ENCODE measurements at places on chromosomes 5 and 9.

DNA sequence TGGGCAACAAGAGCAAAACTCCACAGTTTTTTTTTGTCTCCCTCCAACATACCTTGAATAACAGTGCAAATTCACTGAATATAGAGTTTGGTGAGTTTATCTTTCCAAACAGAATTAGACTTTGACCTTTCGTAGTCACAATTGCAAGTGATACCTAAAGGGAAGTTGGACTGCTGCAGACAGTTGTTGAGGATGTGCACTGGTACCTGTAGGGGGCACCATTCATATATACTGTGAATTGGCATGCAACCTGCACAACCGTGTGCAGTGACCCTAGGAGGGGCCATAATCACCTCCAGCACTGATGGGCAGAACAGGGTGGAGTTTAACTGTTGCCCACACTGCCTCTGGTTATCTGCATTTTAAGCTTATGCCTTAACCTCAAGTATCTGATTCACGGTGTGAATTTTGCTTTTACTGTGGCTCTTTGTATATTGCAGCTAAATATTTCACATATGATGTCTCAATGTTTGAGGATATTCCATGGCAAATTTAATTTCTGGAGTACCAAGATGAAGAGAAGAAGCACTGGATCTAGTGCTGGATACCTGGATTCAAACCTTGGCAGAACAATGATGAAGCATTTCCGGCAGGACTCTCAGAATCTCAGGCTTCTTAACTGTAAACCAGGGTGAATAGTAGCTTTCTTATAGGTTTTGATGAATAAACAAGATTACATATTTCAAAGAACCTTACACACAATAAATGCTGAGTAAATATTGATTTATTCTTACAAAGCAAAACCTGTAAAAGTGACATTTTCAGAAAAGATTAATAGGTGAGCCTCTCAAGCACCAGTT is 144.3 kb downstream of the ACTBL2 start:
- DNase-seq = no peak

- no peak for DNase-seq
Measured at GRCh38 chr5:74669821-74670220, 15.2 kb upstream of the HEXB start.

GRCh38 chr9:108043585-108043984 is 554.0 kb upstream of the KLF4 start:
- no peak for DNase-seq

- no peak for DNase-seq
Measured at GRCh38 chr9:16450578-16450977, 419.9 kb downstream of the BNC2 start.

GRCh38 chr5:123455095-123455494 is 31.9 kb upstream of the CEP120 start:
- DNase-seq = no peak

- DNase-seq = no peak
Measured at GRCh38 chr5:176133289-176133870, 104.8 kb upstream of the SIMC1 start.

GRCh38 chr5:308672-309271 is 12.7 kb upstream of the AHRR start:
- DNase-seq = no peak

DNA sequence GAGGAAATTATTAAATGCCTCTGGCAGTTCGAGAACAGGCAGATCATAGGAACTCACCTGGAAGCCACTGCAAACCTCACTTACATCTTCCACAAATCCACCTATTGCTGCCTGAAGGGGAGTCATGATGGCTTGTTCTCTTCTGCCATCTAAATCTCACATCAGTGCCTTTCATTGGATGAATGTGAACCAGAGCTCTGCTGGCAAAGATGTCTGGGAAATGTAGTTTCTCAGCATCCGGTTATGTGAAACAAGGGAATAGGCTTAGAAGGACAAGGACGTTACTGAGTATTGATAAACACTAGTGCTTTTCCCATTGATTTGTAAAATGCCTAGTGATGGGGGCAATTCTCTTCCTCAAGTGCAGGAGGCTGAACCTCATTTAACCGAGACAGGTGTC is 483.3 kb downstream of the ARHGEF28 start:
- DNase-seq = no peak

- DNase-seq = no peak
Measured at GRCh38 chr5:78419396-78419795, 59.0 kb downstream of the SCAMP1 start.

All from GOT3 (cell line).